CMK (cell line): ENCODE measurements at places on chromosomes 16 and 17.

DNA sequence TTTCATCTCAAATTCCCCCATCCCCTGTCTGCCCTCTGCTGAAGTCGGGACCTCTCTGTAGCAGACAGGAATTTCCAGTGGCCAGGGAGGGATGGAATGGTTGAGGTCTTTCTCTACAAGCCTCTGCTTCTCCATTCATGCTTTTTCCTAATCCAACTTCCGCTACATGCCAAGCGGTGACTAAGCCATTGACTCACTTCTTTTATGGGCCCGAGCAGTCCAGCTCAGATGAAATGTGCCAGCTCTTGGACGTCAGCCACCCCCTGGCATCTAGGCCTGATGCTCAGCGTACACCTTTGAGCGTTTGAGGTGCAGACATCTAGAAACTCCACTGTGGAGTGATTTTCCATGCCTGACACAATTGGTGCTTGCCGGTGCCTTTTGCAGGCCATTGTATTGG is 40.7 kb upstream of the GPR139 start:
- no peak for DNase-seq

GRCh38 chr17:75774991-75775668 is 9.5 kb upstream of the UNK start:
- no peak for DNase-seq

DNA sequence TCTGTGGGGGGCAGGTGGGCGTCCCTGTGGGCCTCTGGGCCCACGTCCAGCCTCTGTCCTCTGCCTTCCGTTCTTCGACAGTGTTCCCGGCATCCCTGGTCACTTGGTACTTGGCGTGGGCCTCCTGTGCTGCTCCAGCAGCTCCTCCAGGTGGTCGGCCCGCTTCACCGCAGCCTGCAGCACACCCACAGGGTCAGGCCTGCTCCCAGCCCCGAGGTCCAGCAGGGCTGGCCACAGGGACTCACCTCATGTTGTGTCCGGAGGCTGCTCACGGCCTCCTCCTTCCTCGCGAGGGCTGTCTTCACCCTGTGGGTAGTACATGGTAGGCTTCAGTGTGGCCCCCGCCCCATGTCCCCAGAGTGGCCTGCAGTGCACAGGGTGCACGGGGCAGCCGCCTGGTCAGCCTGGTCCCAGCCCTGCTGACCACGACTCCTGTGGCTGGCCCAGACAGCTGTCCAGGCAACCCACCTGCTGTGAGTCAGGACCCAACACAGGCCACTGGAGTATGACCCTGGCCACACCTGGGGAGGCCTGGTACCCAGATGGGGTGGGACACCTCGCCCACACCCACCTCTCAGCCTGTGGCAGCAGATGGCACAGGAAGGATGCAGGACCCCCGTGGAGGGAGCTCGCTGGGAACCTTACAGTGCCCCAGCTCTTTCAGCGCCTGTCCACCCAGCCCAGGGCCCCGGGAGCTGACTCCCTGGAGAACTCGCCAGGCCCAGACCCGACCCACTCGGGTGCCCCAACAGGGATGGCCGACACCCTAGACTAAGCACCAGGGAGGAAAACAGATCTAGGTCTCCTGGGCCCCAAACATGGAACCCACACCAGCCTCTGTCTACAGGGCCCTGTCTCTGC is 23.9 kb upstream of the AATK start:
- DNase-seq = no peak

GRCh38 chr16:27408012-27408601 is 6.1 kb downstream of the IL21R start:
- no peak for DNase-seq

- DNase-seq = no peak
Measured at GRCh38 chr17:50264263-50265113, 9.8 kb upstream of the TMEM92 start.

- DNase-seq = no peak
Measured at GRCh38 chr16:17265154-17265553, 205.6 kb downstream of the XYLT1 start.

- DNase-seq = no peak
Measured at GRCh38 chr16:90009172-90009899, 9.9 kb downstream of the DBNDD1 start.

DNA sequence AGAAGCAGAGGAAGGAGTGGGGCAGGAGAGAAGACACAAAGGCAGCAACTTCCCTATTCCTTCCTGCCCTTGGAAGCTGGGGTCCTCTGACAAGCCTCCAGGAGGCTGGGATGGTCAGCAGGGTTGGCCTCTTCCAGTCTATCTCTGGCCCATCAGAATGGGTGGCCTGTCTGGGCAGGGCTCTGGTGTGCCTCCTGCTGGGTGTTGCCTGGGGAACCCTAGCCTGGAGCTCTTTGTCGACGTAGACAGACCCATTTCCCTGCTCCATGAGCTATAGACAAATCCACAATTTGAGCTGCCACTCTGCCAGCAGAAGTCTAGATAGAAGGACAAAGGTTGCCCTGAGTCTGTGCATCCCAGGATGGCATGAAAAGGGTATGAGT is 11.4 kb downstream of the IGFBP4 start:
- DNase-seq = no peak

GRCh38 chr17:10144982-10145381 is 53.4 kb downstream of the GAS7 start:
- DNase-seq = no peak

DNA sequence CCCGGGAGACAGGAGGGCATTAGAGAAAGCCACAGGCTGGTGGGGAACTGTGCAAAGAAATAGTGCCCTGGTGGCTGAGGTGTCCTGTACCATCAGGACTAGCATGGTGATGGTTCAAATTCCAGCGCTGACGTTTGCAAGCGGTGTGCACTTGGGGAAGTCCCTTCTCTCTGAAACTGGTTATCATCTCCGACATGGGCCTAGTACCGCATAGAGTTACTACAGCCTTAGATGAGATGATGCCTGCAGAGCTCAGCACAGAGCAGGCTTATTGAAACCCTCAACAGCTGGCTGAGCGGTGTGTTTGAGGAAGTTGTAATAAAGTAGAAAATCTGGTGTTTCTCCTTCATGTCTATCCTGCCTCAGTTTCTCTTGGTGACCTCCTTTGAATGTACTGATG is 136.7 kb upstream of the WSCD1 start:
- no peak for DNase-seq

DNA sequence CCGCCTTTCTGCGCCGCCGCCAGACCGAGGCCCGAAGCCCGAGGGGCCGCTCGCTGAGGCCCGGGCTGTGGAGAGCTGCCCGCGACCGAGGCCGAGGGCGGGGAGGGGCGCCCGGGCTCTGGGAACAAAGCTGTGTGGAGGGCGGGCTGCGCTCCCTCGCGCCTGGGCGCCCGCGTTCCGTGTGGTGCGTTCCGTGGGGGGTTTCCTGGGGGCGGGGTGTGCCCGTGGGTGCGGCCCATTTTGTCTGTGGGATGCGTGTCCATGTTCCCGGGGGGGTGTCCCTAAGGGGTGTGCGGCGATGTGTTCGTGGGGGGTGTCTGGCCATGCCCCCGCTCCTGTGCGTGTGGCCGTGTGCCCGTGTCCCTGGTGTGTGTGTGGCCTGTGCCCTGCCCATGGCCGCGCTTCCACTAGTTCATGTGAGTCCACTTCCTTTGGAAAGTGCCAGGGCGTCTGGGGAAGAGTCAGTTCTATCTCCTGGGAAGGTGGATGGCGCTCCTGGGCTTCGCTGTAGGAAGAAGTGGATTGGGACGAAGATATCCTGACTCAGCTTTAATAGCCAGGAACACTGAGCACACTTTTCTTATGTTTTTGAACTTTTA is 520 bp downstream of the JPT2 start:
- DNase-seq = peak; percentile 24

DNA sequence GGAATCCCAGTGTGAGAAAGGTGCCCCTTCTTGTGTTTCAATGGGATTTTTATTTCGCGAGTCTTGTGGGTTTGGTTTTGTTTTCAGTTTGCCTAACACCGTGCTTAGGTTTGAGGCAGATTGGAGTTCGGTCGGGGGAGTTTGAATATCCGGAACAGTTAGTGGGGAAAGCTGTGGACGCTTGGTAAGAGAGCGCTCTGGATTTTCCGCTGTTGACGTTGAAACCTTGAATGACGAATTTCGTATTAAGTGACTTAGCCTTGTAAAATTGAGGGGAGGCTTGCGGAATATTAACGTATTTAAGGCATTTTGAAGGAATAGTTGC is 567 bp downstream of the UBB start:
- DNase-seq = no peak

GRCh38 chr17:78342449-78343186 is 17.3 kb downstream of the SOCS3 start:
- no peak for DNase-seq

GRCh38 chr17:64320613-64321553 is 57.8 kb upstream of the TEX2 start:
- DNase-seq = peak; percentile 51

DNA sequence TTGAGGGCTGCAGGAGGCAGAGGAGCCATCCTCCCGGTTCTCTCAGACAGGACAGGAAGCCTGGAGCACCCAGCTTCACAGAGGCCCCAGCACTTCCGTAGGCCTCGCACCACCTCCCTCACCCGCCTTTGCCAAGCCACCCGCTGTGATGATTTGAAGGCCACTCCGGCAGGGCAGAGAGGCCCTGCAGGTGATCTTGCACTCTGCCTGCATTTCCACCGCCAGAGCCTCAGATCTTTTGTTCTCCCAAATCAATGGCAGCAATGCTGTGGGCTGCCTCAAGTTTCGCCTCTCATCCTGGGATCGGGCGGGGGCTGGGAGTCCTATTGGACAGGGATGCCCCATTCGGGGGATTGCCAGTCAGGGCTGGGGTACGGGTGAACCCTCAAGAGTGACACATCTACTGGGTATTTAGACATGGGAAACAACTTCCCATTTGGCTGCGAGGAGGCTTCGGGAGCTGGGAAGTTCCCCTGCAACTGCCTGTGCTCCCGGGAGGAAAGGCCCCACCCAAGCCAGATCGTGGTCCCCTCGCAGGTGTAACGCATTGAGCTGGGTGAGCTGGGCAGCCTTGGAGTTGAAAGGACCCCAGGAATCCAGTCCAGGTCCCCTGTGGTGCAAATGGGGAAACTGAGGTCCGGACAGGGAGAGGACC is 34.8 kb upstream of the PEMT start:
- DNase-seq = no peak

- no peak for DNase-seq
Measured at GRCh38 chr16:20348365-20349185, 3.9 kb downstream of the UMOD start.

DNA sequence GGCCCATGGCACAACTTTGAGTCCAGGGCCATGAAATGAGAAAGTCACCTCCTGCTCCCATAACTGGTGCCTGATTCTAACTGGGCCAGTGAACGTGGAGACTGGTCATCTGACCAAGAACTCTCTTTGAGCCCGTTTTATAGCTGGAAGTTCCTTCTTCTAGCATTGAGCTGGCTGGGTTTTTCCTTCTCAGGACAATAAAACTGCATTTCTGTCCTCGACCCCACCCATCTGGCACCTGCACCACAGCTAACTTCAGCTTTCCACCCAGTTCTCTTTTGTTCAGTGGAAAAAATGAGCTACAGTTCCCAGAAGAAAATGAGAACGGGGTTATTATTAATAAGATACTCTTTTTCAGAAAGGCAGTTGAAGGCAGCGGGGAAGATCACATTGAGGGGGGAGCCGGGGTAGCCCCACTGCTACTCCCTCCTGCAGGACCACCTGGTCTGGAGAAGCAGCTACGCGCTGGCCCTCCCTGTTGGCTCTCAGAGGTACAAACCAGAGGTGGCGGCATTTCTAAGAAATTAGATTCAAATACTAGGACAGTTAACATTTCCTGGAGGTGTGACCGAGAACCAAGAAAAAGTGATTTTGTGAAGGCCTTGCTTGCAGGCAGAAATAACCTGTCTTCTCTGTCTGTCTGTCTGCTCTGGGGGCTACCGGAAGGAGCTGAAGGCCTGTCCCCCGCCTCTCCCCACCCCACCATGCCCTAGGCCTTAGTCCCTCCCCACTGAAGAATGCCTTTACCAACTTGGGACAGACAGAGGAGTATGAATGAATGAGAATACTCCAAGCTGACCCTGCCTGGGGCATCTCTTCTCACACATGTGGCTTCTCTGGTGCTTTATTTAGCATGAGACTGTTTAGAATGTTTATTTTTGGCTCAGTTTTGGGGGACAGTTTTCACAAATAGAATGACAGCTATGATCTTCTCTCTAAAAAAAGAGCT is 123.9 kb downstream of the XYLT1 start:
- no peak for DNase-seq

DNA sequence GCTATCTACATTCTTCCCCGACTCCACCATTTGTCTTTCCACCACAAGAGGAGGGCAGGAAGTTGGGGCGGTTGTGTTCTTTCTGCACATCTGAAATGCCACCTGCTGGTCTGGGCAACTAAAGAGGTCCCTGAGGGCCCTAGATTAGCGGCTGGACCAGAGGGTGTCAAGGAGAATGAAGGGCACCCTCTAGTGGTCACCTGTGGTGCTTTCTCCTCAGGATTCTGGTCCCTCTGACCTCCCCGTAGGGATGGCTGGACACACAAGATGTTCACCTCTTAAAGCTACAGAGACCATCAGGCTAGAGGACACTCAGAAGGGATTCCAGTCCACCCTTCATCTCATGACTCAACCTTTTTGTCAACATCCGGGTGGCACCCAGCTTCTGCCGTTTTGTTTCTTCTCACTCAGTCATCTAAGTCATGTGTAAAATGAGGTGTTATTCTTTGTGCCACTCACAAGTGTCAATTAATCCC is 2.9 kb upstream of the SCIMP start:
- DNase-seq = peak; percentile 46

DNA sequence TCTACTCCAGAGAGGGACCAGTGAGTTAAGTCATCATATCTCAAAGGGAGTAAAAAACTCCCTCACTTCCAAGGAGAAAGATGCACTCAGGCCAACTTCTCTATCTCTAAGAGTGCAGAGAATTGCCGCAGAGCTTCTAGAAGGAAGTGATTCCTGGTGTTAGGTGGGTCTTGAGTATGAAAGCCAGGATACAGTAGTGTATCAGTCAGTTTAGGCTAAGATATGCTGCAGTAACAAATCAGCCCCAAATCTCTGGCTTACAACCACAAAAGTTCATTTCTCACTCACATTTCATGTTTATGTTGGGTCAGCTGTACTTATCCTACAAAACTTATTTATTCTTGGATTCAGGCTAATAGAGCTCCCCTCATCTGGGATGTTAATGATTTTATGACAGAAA is 106.3 kb downstream of the HS3ST4 start:
- no peak for DNase-seq

DNA sequence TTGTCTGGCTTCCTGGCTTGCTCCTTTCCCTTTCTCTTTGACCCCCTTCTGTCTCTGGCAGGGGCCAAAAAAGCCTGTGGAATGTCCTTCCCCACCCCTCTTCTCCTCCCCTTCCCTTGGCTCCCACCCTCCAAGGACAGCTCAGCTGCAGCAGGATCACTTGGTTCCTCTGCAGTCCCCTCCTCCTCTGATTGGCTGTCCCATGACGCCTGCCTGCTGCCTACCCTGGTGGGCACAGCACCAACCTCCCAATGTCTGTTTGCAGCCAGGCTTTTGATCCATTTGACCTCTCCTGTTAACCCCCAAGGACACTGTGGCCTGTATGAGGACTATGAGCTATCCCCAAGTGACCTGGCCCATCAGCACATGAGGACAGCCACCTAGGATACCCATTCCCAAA is 14.8 kb upstream of the MTMR4 start:
- no peak for DNase-seq
